ENCODE measurements at places on chromosomes 7 and 10. TPM values are rescaled to one million over a fixed set of nuclear protein-coding genes. Genes with fewer than 3 reads are reported as not detected.

The ETV1 gene
- 1.6 TPM for total RNA-seq

The C7orf33 gene
- not detected for total RNA-seq

The CUL1 gene
- total RNA-seq: 86.6 TPM

The HYCC1 gene
- total RNA-seq: 31.1 TPM

The ANKRD22 gene
- total RNA-seq: 1.1 TPM

The PNLIPRP1 gene
- total RNA-seq: not detected

The CFAP70 gene
- 5.8 TPM for total RNA-seq

The ENO4 gene
- total RNA-seq: not detected

The CDC14C gene
- total RNA-seq: not detected

The CHAT gene
- not detected for total RNA-seq

The TWNK gene
- total RNA-seq: 4.7 TPM

The IFIT1B gene
- not detected for total RNA-seq

The SLC26A5 gene
- not detected for total RNA-seq

The AGAP6 gene
- 46.2 TPM for total RNA-seq

The ARL4A gene
- 112 TPM for total RNA-seq

The CCDC3 gene
- 2.8 TPM for total RNA-seq

The SRGN gene
- total RNA-seq: 113 TPM

The TCF7L2 gene
- total RNA-seq: 95.2 TPM

Measured in Peyer's patch (tissue), 4 donors.